ENCODE measurements at places on chromosomes 1 and 21.

- no peak for DNase-seq
These were observed 12.7 kb upstream of the S100A8 start for GRCh38 chr1:153403421-153404085.

DNA sequence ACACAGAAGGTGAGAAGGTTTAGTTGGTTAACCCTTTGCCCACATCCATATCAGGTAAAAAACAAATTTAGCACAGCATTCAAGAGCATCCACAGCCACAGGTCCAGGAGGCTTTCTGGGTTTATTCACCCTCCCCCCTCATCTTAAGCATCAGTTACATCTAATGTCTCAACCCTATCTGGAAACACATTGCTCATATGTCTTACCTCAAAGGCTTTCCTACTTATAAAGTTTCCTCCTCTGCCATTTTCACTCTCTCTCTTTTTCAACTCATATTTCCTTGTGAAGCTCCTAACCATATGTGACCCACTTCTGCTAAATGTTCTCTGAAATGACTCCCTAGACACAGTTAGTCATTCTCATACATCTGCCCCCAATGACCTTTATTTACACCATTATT is 47.9 kb upstream of the RUNX1 start:
- no peak for DNase-seq

DNA sequence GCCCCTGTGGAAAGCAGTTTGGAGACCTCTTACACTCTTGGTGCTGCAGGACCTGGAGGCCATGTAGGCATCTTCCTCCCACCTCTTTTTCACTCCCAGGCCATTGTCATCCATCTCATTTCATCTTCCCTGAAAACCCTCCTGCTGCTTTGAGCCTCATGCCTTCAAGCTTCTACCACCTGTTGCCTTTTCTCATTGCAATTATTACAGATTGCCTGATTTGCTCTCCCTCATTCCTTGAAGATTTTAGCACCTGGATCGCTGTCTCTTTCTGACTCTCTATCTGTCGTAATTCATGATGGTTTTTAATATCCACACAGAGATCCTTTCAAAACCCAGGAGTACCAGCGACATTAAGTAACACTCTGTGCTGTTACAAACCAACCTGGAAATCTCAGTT is 350.2 kb downstream of the CAMTA1 start:
- no peak for DNase-seq

GRCh38 chr1:90768826-90769225 is 51.7 kb upstream of the BARHL2 start:
- DNase-seq, result no peak

DNA sequence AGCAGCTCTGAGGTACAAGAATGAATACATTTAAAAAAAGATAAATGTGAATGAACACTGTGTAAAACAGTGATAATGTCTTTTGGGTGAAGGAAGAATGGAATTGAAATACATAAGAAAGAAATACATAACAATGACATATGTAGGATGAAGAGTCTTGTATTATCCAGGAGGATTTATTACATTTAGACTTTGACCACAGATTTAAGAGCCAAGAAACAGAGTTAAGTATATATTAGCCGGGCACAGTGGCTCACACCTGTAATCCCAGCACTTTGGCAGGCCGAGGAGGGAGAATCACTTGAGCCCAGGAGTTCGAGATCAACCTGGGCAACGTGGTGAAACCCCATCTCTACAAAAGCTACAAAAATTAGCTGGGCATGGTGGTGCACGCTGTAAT is 79.7 kb downstream of the SCCPDH start:
- DNase-seq, result no peak

DNA sequence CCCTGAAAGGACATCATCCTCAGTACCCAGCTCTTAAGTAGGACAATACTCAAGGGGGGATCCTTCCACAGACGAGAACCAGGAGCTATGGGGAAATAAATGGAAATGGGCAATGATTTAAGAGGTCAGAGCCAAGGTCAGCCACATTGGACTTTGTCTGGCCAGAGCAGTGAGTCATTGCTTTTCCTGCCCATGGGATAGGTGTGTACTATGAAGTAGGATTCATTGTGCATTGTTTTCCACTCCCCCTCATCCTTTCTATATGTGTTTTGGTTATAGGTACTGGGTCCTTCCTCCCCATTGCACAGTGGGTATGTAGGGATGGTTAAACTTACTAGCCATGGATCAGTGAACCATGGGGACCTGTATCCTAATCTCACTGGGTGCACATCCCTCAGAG is 328.9 kb upstream of the USP25 start:
- no peak for DNase-seq

DNA sequence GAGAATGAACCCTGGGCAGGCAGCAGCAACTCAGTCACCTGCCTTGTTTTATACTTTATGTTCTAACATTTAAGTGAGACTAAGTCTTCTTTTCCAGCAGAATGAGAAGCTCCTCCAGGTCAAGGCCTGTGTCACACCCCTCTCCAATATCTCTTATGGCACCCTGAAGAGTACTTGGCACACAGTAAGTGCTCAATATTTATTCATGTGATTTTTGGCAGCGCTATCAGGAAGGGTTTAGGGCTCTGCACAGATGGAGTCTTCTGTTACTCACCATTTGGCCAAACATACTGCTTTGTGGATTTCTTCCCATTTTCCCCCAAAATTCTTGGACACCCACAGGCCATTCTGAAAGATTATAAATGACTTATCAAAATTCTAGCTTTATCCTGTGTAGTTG is 43.8 kb upstream of the MYBPHL start:
- no peak for DNase-seq

Data from GM23338 (cell line).